ENCODE measurements at places on chromosomes 3 and 15.

- no peak for DNase-seq
Observed at GRCh38 chr15:95653361-95653805, 677.1 kb upstream of the NR2F2 start.

- no peak for DNase-seq
Observed at GRCh38 chr15:77759896-77760592, 127.3 kb upstream of the LINGO1 start.

GRCh38 chr15:55654561-55655031 lies 66.5 kb upstream of the PYGO1 start:
- no peak for DNase-seq

GRCh38 chr3:131417751-131418150 lies 36.2 kb downstream of the NUDT16 start:
- DNase-seq: peak; percentile 53

DNA sequence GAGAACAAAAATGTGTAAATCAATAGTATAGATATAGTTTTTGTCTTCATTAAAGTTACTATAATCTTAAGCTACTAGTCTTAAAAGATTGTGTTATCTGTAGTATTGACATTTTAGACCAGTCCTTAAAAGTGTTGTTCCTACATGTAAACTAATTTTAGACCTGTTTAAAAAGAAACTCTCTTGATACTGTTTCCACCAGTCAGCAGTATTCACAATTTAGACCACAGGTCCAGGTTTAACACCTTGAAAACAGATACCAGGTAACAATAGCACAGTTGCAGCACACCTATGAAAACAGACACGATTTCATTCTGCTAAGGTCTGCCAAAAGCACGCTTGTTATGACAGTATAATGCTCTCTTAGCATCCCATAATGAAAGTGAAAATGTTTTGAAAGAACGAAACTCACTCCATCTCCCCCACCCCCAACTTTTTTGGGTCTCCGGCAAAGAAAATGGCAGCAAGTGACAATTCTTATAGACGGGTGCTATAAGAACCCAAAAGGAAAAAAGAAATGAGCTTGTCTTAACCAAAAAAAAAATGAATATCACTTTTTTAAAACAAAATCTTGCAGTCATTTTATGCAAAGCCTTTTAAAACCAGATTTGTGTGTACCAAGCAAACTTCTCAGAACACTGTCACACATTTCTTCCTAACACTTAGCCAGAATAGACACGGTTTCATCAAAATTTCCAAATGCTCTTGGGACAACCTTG lies 1.6 kb downstream of the EIF4E3 start:
- DNase-seq: no peak

DNA sequence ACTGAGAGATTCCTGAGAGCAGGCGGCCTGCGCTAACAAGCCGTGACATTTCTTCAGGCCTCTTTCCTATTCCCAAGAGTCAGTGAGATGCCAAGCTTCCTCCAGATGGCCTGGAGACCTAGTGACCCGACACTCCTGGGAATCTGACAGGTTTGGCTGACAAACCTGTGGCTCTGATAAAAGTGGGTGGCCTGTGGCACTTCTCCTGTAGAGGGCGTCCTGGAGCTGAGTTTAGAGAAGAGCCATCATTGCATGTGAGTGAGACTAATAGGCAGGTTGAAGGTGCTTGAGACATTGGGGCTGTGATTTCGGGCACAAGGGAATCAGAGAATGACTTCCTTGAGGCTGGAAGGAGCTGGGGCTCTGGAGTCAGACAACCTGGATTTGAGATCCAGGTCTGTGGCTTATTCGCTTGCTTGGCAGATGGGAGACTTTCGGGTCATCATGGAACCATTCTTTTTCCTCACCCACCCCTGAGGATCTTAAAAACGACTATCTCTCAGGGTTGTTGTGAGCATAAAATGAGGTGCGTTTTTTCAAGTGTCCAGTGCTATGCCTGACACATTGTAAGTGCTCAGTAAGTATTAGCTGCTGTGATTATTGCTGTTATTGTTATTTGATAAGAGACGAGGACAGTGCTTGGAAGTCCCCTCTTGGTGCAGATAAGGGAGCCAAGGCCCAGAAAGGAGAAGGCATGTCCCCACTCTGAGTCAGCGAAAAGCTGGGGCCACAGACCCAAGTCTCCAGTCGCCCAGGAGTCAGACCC lies 77.2 kb downstream of the SCN10A start:
- DNase-seq: peak; percentile 49

GRCh38 chr15:58977887-58978286 lies 9.6 kb upstream of the RNF111 start:
- no peak for DNase-seq

DNA sequence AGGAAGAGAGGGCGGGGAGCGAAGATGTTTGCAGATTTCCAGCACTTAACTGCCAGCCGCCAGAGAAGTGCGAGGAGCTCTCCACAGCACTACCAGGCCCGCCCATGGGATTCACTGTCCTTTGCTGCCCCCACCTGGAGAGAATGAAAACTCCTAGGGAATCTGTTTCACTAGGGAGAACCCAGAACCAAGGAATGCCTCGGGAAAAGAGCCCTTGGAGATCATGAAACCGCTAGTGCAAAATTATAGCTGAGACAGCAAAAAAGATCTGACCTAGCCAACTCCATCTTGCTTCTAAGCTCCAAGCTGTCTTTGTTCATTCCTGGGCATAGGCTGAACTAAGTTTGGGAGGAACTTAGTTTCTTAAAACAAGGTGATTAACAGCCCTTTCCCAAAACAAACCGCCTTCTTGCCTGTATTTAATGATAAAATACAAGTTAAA lies 82.6 kb upstream of the GCNT3 start:
- DNase-seq: peak; percentile 84

DNA sequence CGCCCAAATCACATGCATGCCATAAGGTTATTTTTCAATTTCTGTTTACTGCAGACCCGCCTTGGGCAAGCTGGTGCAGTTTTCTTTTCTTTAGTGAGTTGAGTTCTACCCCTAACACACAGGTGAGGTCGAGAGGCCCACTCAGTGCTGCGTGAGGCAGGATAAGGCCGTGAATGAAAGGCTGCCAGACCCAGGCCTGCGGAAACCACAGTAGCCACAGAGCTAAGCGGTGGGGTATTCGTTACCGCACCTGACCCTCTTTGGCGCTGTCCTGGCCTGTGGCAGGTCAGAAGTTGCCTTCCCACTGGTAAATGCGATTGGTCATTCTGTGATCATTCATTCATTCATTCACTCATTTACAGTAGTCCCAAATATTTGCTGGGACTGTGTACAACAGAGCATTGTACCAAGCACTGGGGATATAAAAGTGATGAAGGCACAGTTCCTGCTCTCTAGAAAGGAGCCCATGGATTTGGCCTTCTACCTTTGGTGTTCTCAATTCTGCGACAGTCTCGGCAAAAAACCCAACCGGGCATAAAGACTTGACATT lies 144.8 kb downstream of the XXYLT1 start:
- DNase-seq: no peak

GRCh38 chr3:42721690-42722089 lies 19.1 kb upstream of the HHATL start:
- no peak for DNase-seq

DNA sequence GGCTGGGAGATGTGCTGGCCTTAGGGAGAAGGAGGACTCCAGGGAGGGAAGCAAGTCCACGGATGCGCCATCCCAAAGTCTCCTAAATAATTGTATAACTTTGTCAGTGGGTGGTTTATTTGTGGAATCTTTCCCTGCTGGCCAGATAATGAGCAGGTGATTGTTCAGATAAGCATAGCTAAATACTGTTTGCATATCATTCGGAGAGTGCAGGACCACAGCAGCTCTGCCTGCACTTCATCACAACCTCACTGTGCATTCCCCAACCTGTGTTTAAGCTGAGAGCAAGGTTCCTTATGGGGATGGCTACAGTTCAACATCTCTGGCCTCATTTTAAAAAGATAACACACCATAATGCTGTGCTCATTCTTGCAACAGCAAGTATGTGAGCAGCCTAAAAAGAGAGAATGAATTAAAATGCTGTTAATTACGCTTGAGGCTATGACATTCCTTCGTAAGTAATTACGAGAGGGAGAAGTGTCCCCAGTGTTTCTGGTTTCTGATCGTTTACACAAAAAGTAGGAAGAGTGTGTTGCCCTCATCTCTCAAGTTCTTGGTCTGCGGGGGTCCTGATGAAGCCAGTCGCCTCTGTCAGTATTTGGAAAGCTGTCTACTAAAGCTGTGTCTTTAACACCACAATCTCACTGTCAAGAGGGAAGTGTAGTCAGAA lies 272.0 kb upstream of the RORA start:
- DNase-seq: no peak

- peak; percentile 34 for DNase-seq
Observed at GRCh38 chr3:185371306-185372074, 8.6 kb downstream of the MAP3K13 start.

DNA sequence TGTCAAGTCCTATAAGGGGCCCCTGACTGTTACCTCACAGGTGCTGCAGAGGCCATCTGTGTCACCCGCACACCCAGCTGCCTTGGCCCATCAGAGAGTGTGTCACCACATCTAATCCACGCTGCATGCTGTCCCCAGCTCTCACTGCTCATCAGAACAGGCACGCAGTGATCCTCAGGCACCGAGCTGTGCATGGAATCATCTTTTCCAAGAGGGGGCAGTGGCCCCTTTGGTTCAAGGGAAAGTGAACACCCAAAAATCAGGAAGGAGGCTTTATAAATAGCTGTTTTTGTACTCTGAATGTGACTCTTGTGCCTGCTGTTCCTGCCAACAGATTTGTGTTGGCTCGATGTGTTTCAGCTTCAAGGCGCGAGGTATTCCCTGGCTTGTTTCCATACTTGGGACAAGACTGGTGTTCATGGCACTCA lies 110.3 kb upstream of the ETV5 start:
- no peak for DNase-seq

DNA sequence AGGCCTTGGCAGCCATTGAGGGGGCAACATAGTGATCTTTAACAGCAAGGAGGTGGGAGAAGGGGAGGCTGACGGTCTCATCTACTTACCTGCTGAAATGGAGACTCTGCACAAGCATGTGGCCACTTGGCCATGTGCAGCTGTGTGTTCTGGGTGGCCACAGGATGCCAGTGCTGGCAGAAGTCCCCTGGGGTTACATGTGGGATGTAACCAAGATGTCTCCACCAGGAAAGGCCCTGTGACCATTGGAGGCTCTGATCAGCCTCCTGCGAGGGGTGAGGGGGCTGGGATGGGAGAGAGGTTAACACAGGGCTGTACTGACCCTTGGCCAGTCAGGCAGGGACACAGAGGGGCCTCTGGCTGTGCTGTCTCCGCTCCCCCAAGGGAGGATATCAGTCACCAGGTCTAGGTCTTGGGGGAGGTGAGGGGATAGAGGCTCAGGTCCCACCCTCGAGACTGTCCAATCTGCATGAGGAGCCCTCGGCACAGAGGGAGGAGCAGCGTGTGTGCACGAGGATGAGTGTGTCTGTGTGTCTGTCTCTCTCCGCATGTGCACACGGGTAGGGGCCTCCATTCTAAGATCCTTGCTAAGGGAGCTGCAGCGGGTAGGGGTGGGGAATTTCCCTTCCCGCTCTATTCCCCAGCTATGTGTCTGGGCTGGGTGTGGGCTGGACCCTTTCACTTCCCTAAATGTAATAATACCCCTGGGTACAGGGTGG lies 19.5 kb downstream of the PRKCD start:
- DNase-seq: no peak

DNA sequence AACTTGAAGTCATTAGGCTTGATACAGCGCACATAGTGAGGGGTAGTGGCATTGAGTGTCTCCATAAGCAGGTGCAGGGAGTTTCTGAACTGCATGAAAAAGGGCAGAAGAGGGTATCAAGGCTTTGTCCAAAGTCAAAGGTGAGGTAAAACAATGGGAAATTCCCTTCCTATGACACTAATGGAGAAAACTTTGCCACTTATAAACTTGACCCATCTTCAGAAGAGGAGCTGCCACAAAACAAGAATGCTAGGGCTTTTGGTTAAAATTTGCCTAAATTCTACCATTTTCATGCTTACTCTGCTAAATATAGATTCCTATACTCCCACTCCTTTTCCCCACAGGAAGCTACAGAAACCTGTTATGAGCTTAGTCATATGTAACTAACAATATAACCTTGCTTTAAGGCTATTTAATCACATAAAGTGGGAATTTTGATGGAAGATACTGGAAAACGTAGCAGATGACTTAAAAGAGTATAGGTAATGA lies 87.5 kb upstream of the MYO5C start:
- no peak for DNase-seq

GRCh38 chr15:26231096-26231495 lies 368.0 kb upstream of the ATP10A start:
- no peak for DNase-seq

GRCh38 chr3:122985539-122985938 lies 42.0 kb downstream of the SEMA5B start:
- DNase-seq: no peak

DNA sequence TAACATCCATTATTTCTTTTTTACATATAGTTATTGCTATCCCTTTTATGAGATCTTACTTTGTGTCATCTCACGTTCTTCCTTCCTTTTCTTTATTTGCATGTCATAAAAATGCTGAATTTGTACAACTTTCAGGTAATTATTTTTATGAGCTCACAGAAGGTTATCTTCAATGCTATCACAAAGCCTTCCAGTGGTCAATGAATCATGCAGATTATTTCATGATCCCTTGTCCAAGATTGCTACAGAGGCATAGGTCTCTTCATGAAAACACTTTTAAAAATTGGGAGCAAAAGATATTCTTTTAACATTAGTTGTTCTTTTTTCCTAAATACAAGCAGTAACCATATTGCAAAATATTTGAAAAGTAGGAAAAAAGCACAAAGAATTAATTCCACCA lies 880.1 kb upstream of the NR2F2 start:
- DNase-seq: no peak

DNA sequence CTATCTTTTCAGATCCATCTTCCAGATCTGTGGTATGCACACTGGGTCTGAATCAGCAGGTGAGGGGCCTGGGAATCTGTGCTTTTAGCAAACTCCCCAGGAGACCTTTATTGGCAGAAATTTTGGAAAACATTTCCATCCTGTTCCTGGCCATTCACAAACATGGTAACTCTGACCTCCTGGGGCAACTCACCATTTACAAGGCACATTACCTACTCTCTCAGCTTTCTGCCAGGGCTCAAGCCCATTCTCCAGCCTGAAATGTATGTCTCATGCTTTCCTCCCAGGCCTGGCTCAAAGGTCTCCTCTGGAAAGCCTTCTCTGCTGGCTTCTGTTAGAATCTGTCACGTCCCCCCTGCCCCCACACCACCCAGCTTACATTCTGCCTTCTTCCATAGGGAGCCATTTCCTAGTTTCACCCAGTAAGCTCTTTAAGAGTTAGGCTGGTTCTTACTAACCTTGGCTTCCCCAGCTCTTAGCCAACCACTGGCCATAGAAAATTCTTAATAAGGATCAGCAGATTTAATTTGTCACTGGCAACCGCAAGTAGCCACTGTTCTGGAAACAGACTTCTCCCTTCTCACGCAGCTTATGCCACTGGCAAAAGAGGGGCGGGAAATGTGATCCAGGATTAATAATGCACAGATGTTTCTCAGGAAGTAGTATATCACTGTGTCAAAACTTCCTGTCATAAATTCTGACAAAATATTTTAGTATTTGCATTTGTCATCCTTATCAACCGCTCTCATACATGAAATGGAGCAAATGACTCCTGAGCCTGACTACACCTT lies 55.0 kb downstream of the RORA start:
- DNase-seq: no peak

DNA sequence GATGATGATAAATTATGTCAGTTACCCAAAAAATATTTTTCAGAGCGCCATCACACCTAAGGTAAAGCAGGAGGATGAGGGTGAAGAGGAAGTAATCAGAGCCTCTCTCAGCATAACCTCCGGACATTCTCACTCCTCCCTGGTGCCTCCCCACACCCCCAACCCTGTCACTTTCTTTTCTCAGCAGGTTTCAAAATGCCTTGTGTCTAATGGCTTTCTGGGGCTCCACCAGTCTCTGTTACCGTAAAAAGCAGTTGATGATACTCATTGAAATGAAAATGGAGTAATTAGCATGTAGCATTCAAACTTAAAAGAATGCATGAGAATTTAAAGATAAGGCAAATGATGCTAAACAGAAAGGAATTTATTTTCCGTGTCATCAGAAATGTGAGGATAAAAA lies 180.0 kb downstream of the ERC2 start:
- no peak for DNase-seq
